ENCODE measurements at places on chromosomes 13 and 19. TPM values are rescaled to one million over a fixed set of nuclear protein-coding genes. Genes with fewer than 3 reads are reported as not detected.

LYL1 gene
- 8.1 TPM for total RNA-seq

DNA sequence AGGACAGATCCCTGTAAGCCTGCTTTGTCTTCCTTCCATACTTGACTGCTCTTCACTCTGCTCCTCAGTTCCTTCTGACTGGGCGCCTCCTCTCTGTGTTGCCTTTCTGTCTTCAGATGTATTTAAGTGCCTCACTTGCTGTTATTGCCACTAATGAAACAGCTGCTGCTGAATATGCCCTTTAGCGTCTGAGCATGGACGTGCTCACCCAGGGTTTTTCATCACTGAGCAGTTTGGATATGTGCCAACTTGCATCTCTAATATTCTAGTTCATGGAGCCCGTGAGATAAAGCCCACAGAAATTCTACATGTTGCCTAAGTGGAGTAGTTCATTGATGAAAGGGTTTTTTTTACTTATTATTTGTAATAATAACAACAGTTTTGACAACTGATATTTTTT lies 198.2 kb downstream of the MYO16 start:
- no peak for DNase-seq

DNA sequence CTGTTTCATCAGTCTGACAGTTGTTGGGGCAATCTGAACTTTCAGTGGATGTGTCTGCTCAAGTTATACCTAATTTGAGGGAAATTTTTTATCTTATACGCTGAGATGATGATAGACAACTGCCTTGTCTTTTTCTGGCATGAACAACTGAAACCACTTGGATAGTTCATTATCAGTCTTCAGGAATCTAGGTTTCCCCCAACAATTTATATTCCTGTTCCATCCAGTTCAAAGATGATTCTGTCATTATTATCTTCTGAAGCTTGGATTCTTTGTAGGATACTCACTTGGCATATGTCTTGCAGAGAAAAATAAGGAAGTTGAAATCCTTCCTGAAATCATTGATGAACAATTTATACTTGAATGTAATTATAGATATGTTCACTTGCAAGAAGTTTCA lies 193.7 kb downstream of the LMO7 start:
- no peak for DNase-seq

DNA sequence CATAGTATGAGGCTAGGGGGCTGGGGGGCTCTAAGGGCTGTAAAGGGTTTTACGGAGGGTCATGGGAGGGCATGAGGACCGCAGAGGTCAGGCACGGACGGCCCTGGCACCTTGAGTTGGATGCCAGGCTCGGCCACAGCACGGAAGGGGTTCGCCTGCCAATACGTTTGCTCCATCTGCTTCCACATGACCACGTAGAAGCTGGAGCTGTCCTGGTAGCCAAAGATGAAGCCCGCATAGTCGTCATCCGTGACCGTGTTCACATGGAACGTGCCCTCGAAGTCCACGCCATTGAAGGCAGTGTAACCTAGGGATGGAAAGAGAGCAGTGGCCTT lies 6.4 kb downstream of the COMP start:
- no peak for DNase-seq

- no peak for DNase-seq
Measured at GRCh38 chr13:36912369-36912768, 7.7 kb downstream of the SMAD9 start.
